ENCODE measurements at places on chromosomes 2 and 18.

DNA sequence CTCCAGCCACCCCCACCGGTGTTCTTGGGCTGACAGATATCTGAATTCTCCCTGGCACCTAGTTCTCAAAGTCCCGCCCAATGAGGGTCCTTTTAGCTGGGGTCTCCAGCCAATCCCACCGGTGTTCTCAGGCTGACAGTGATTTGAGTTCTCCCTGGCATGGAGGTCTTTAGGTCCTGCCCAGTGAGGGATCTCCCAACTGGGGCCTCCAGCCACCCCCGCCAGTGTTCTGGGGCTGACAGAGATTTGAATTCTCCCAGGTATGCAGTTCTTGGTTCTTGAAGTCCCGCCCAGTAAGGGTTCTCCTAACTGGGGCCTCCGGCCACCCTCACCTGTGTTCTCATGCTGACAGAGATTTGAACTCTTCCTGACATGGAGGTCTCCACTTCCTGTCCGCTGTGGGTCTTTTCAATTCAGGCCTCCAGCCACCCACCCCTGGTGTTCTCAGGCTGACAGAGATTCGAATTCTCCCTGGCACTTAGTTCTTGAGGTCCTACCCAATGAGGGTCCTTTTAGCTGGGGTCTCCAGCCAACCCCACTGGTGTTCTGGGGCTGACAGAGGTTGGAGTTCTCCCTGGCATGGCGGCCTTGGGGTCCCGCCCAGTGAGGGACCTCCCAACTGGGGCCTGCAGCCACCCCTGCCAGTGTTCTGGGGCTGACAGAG is 154.6 kb downstream of the ANKRD36 start:
- DNase-seq: peak; percentile 1

DNA sequence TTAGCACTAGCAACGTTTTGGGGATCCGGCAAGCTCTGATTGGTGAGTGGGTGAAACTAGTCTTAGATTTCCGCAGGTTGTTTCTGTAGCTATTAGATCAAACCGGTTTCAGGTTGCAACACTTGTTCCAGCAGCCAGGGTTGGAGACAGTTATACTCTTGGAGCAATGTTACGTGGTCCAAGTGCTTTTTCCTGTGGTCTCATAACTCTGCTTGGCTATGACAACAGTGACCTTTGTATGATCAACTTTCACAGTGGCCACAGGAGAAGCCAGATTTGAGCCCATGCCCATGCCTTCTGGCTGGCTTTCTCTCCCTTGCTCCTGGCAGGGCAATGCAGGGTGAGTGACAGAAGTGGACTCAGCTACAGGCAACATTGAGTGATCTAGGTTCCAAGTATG is 84.5 kb upstream of the TAF1B start:
- DNase-seq: no peak

DNA sequence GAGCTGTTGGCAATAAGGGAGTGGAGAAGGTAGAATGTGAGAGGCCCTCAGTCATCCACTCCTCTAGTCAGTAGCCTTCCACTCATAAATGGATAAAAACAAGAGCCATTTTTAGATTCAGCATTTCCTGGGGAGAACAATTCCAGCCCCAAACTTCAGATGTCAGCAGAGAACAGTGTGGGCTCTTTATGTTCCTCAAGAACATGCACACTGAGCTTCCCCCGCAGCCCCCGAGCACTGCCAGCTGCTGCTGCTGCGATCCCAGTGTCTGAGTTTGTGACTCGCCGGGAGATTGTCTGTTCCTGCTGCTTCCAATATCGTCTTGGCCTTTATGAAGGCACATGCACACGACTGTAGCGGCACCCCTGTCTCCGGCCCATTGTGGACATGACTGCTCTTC is 143.7 kb upstream of the CTNNA2 start:
- DNase-seq: no peak

DNA sequence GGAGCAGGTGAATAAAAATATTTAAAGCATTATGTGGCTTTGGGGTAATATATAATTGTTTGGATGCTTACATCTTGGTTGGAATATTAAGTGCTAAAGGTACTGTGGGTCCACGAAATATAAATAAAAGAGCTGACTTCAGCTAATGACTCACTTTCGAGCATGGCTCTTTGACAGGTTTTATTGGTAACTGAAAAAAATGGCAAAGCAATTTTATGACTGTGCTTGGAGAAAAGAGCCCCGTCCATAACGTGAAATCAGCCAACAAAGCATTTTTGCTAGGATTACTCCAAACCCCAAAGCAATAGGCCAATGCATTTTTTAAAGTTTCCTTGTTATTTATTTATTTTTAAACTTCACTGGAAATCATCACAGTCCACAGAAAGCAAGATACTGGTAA is 397.2 kb upstream of the CDH19 start:
- no peak for DNase-seq

GRCh38 chr2:26459991-26460612 is 17.8 kb downstream of the OTOF start:
- DNase-seq: no peak

DNA sequence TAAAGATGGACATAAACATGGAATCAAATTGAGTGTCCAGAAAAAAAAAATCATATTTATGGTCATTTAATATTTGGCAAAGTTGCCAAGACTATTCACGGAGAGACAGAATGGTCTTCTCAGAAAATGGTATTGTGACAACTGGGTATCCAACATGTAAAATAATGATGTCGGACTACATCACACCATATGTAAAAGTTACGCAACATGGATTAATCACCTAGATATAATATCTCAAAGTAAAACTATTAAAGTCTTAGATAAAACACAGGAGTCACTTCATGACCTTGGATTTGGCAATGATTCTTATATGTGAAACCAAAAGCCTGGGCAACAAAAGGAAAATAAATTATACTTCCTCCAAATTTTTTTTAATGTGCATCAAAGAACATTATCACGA is 1591.7 kb upstream of the DDX18 start:
- no peak for DNase-seq

- DNase-seq: no peak
These were observed 34.2 kb downstream of the GRHL1 start for GRCh38 chr2:9985531-9986328.

GRCh38 chr2:53780056-53780455 is 6.7 kb downstream of the ASB3 start:
- DNase-seq: no peak

Data from EL (cell line).